ENCODE measurements at places on chromosomes 11 and 22.

DNA sequence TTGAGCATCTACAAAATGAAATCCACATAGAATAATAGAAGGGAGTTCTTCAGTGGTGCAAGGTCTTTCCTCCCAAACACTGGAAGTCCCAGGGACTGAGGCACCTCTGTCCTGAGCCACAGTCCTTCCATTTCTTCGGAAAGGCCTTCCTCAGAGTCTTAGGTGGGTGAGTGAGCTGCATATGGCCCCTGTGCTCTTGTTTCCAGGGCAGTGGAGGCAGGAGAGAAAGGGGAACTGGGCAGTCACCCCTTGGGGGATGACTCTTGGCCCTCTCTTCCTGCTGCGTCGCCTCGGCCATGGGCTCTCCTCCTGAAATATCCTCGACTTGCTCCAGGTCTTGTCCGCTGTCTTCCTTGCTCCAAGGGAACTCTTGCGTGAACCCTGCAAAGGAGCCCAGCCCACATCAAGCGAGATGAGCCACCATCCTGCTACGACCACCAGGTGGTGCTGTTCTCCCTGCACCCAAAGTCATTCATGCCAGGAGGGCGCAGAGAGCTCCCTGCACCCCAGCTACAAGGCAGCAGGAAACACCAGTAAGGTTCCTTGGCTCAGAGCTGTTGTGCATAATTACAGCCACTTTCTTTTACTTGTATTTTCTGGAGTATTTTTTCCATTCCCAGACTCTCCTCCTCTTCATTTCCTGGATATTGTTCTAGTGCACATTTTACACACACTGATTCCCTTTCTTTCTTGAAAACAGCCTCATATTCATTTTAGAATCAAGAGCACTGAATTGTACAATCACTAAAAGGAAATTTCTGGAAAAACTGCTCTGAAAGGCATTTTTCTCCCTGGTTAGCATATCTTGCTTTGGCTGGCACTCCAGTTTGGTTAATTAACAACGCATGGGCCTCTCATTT lies 397.8 kb downstream of the OPCML start:
- peak; percentile 51 for DNase-seq

GRCh38 chr22:28943501-28943879 lies 60.1 kb downstream of the ZNRF3 start:
- no peak for DNase-seq

GRCh38 chr11:110187731-110188130 lies 94.5 kb downstream of the ZC3H12C start:
- DNase-seq = no peak

DNA sequence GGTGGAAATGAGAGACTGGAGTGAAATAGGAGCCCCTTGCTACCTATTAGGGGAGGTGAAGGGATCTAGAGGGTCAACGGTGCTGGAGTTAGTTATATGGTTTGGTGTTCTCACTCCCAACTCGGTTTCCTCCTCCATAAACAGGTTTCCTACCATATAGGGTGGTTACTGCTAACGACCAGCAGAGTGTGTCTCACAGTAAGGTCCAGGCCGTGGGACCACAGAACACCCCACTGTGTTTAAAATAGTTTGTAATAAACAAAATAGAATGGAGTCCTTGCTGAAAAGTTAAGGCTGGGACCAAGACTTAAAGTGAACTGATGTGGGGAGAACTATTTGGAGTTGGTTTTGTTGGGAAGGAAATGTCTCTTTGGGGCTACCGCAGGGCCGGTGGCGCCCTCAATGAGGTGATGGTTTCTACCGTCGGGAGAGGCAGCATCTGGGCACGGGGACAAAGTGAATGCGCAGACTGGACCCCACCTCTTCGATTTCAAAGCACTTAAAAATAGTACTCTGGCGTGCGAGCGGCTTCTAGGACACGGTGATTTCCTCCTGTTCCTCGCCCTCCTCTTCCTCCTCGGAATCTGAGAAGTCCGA lies 4.5 kb downstream of the DBX1 start:
- DNase-seq = peak; percentile 12

GRCh38 chr11:208917-209260 lies 1.4 kb downstream of the RIC8A start:
- no peak for DNase-seq

GRCh38 chr11:94941131-94941530 lies 32.2 kb downstream of the CWC15 start:
- DNase-seq = no peak

DNA sequence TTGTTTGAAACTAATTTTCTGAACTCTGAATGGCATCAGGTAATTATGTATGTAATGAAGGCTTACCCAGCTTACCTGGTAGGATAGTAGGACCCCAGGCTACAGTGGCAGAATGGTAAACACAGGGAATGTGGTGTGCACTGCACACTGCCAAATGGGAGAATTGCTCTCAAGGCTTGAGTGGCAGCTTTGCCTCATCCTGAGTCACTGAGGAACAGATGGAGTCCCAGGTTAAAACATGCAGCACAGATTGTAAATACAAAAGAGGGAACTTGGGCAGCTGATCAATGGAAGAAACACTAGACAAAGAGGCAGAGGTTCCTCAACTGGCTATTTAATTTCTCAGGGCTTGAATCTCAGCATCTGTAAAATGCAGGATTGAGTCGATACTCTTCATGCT lies 24.4 kb downstream of the GPR83 start:
- no peak for DNase-seq

DNA sequence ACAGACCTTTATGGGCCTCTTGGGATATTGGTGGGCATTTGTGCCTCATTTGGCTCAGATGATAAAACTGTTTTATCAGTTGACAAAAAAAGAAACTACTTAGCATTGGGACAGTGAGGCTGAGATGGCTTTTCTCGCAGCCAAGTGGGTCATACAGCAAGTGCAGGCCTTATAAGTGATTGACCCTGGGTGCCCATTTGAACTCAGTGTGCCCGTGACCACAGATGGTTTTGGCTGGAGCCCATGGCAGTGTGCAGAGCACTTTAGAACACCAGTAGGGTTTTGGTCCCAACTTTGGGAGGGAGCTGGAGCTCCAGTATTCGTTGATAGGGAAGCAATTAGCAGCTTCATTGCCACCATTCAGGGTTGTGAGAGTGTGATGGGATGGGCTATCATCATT lies 404.5 kb upstream of the LARGE1 start:
- no peak for DNase-seq

- no peak for DNase-seq
These were observed 912.8 kb downstream of the DLG2 start for GRCh38 chr11:84714316-84714780.

DNA sequence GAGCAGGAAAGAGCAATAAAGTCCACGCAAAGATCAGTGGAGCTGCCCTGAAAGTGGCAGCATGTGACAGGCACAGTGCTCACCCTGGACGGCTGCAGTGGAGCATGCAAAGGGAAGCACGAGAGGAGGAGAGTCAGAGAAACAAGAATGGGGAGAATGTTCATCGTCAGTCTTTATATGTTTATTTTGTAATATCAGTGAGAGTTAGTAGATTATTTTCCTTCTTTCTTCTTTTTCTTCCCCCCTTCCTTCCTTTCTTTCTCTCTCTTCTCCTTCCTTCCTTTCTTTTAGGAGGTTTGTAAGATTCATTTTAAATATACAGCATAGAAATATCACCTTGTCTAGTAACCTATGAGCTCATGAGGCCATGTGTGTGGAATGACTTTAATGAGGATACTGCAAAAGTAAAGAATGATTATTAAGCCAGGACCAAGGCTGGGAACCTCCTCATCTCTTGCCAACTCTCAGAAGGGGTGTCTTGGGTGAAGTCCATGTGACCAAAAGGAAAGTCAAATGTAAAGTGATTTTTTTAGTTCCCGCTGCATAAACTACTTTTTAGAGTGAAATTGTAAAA lies 321.1 kb downstream of the AASDHPPT start:
- no peak for DNase-seq

GRCh38 chr22:17575681-17576080 lies 12.4 kb downstream of the SLC25A18 start:
- no peak for DNase-seq

GRCh38 chr22:49971232-49972162 lies 10.9 kb downstream of the PIM3 start:
- DNase-seq = no peak

GRCh38 chr11:104652996-104653395 lies 245.3 kb downstream of the CASP12 start:
- no peak for DNase-seq

GRCh38 chr11:1652771-1653540 lies 23.4 kb downstream of the KRTAP5-5 start:
- peak; percentile 86 for DNase-seq

DNA sequence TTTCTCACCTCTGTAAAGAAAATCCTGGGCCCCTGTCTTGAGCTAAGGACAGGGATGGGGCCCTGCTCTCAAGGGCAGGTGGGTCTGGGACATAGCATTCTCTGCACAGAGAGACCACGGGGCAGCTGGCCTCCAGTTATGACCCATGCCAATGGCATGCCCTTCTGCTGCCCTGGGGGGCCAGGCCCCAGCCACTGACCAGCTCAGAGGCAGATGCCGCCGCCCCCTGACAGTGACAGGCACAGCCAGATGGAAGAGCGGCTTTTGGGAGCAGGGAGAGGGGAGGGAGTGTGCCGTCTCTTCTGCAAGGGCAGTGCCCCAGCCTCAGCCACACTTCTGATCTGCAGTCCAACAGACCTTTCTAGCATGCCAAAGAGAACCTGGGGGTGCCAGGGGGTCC lies 114.8 kb upstream of the NAV2 start:
- no peak for DNase-seq

DNA sequence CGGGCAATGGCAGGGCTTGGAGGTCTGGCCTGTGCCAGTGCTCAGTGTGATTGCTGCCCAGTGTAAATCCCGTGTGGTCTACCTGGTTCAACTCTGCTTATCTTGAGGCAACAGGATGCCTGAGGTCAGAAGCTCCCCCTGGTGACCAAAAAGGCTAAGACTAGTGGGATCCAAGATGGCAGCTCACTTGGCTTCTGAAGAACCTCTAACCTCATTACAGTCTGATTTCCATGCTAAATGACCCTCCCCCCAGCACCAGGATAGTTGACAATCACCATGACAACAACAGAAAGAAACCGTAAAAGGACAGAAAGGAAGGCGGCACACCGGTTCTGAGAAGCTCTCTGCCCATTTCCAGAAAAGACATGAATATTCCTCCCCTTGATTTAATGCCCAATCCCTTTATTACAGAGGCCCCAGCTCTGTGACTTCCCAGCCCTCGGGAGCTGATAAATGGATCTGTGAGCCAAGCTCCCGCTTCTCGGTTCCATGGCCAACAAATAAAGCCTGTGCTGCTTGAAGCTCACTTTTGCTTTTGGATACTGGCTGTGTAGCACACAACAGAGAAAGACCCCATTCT lies 398.4 kb downstream of the CTTN start:
- DNase-seq = no peak

GRCh38 chr11:93279851-93280347 lies 50.6 kb upstream of the DEUP1 start:
- no peak for DNase-seq
